ENCODE measurements at places on chromosomes 12 and 14.

GRCh38 chr12:26748412-26748740 lies 84.6 kb downstream of the ITPR2 start:
- DNase-seq: no peak

- no peak for DNase-seq
Observed at GRCh38 chr12:94157981-94158411, 9.6 kb downstream of the PLXNC1 start.

- DNase-seq: no peak
Observed at GRCh38 chr14:59181791-59182190, 6.7 kb upstream of the DAAM1 start.

GRCh38 chr12:21456291-21456780 lies 18.9 kb downstream of the PYROXD1 start:
- peak; percentile 49 for DNase-seq

Measured in activated CD4-positive, alpha-beta T cell treated with anti-CD3 and anti-CD28 coated beads for 48 hours (primary cell).